ENCODE measurements at places on chromosomes 2 and 18. TPM values are rescaled to one million over a fixed set of nuclear protein-coding genes. Genes with fewer than 3 reads are reported as not detected.

CYP1B1 gene
- 2.7 TPM for total RNA-seq

PKDCC gene
- total RNA-seq = 147 TPM

CNGA3 gene
- 0.40 TPM for total RNA-seq

TRABD2A gene
- 0.22 TPM for total RNA-seq

RAD51AP2 gene
- under 0.01 TPM for total RNA-seq

CCDC150 gene
- 4.6 TPM for total RNA-seq

CRACDL gene
- total RNA-seq = 1.6 TPM

DNAJC5G gene
- not detected for total RNA-seq

SCTR gene
- total RNA-seq = not detected

DYTN gene
- total RNA-seq = not detected

GRB14 gene
- 2.9 TPM for total RNA-seq

ACMSD gene
- total RNA-seq = not detected

SLC19A3 gene
- 1.2 TPM for total RNA-seq

UPP2 gene
- total RNA-seq = not detected

INPP5D gene
- 4.3 TPM for total RNA-seq

GPR39 gene
- 0.09 TPM for total RNA-seq

SERPINB2 gene
- 0.27 TPM for total RNA-seq

OTX1 gene
- total RNA-seq = not detected

GAREM1 gene
- 7.4 TPM for total RNA-seq

PLCL1 gene
- total RNA-seq = 13.4 TPM

SNORC gene
- 0.80 TPM for total RNA-seq

TUBA4B gene
- 0.04 TPM for total RNA-seq

INHA gene
- 0.27 TPM for total RNA-seq

LIMS1 gene
- 37.2 TPM for total RNA-seq

FOXI3 gene
- total RNA-seq = not detected

HES6 gene
- 17.1 TPM for total RNA-seq

ARPC2 gene
- total RNA-seq = 206 TPM

ABCB11 gene
- 0.04 TPM for total RNA-seq

ITPRIPL1 gene
- 4.4 TPM for total RNA-seq

ICA1L gene
- 12.1 TPM for total RNA-seq

REG3A gene
- total RNA-seq = not detected

PTPRN gene
- 0.09 TPM for total RNA-seq

MDH1B gene
- total RNA-seq = 0.40 TPM

WNT6 gene
- total RNA-seq = 0.09 TPM

TEX44 gene
- total RNA-seq = not detected

FEV gene
- total RNA-seq = not detected

ADD2 gene
- total RNA-seq = 0.98 TPM

SCN7A gene
- 57.8 TPM for total RNA-seq

ZNF804A gene
- total RNA-seq = 0.09 TPM

TMEM87B gene
- 12.9 TPM for total RNA-seq

NCKAP5 gene
- total RNA-seq = 4.7 TPM

OTOF gene
- total RNA-seq = 10.6 TPM

FBXO41 gene
- total RNA-seq = 0.09 TPM

CCDC121 gene
- total RNA-seq = 6.1 TPM

HOXD13 gene
- total RNA-seq = 0.31 TPM

RAB27B gene
- 0.80 TPM for total RNA-seq

KCNJ13 gene
- total RNA-seq = not detected

ALPG gene
- total RNA-seq = not detected

RTP5 gene
- total RNA-seq = not detected

NYAP2 gene
- 0.40 TPM for total RNA-seq

HOXD11 gene
- total RNA-seq = 0.04 TPM

PCARE gene
- total RNA-seq = 0.09 TPM

MOGAT1 gene
- not detected for total RNA-seq

MPP4 gene
- total RNA-seq = 0.18 TPM

DTNA gene
- total RNA-seq = 74.7 TPM

CROCC2 gene
- total RNA-seq = 0.04 TPM

PHLPP1 gene
- total RNA-seq = 7.5 TPM

CPLX4 gene
- not detected for total RNA-seq

TMEM163 gene
- 0.66 TPM for total RNA-seq

ANKRD30BL gene
- 0.22 TPM for total RNA-seq

Data from muscle of leg (tissue), 16 donors.